ENCODE measurements at places on chromosomes 12 and 14. TPM values are rescaled to one million over a fixed set of nuclear protein-coding genes. Genes with fewer than 3 reads are reported as not detected.

APOF gene
- 256 TPM for total RNA-seq

POLE2 gene
- total RNA-seq, result 7.6 TPM

P2RX7 gene
- total RNA-seq, result 3.1 TPM

KLRC2 gene
- 0.31 TPM for total RNA-seq

PLEK2 gene
- 15.2 TPM for total RNA-seq

LRP1 gene
- total RNA-seq, result 387 TPM

HOXC4 gene
- not detected for total RNA-seq

BDKRB1 gene
- not detected for total RNA-seq

ATP6V1D gene
- total RNA-seq, result 26.1 TPM

RERG gene
- total RNA-seq, result 0.72 TPM

ADSS1 gene
- 50.5 TPM for total RNA-seq

SLC38A2 gene
- total RNA-seq, result 436 TPM

ADGRD1 gene
- 9.4 TPM for total RNA-seq

LUM gene
- 51.2 TPM for total RNA-seq

GALC gene
- total RNA-seq, result 23.5 TPM

ADAM21 gene
- 0.17 TPM for total RNA-seq

CCDC38 gene
- total RNA-seq, result 0.93 TPM

KCNC2 gene
- not detected for total RNA-seq

JDP2 gene
- 22.0 TPM for total RNA-seq

SLC16A7 gene
- 20.5 TPM for total RNA-seq

MBIP gene
- 8.2 TPM for total RNA-seq

LRRC10 gene
- total RNA-seq, result not detected

GLS2 gene
- 120 TPM for total RNA-seq

BCL11B gene
- 0.12 TPM for total RNA-seq

PPP1R36 gene
- 0.40 TPM for total RNA-seq

GYS2 gene
- total RNA-seq, result 47.6 TPM

SLC8A3 gene
- total RNA-seq, result not detected

ACTR10 gene
- 21.4 TPM for total RNA-seq

RFC5 gene
- total RNA-seq, result 8.6 TPM

CCDC197 gene
- not detected for total RNA-seq

PLD4 gene
- 0.49 TPM for total RNA-seq

OR6C2 gene
- total RNA-seq, result not detected

SFSWAP gene
- 20.2 TPM for total RNA-seq

CIDEB gene
- 219 TPM for total RNA-seq

GARIN6 gene
- not detected for total RNA-seq

MMP14 gene
- total RNA-seq, result 15.0 TPM

All from right lobe of liver (tissue), 6 donors.